ENCODE measurements at places on chromosomes 13 and 19. TPM values are rescaled to one million over a fixed set of nuclear protein-coding genes. Genes with fewer than 3 reads are reported as not detected.

TIMM44 gene
- total RNA-seq: 97.7 TPM

FUT1 gene
- total RNA-seq: not detected

ZNF14 gene
- total RNA-seq: 40.7 TPM

RUVBL2 gene
- total RNA-seq: 10.5 TPM

PSG3 gene
- not detected for total RNA-seq

LYL1 gene
- total RNA-seq: 0.92 TPM

DNA sequence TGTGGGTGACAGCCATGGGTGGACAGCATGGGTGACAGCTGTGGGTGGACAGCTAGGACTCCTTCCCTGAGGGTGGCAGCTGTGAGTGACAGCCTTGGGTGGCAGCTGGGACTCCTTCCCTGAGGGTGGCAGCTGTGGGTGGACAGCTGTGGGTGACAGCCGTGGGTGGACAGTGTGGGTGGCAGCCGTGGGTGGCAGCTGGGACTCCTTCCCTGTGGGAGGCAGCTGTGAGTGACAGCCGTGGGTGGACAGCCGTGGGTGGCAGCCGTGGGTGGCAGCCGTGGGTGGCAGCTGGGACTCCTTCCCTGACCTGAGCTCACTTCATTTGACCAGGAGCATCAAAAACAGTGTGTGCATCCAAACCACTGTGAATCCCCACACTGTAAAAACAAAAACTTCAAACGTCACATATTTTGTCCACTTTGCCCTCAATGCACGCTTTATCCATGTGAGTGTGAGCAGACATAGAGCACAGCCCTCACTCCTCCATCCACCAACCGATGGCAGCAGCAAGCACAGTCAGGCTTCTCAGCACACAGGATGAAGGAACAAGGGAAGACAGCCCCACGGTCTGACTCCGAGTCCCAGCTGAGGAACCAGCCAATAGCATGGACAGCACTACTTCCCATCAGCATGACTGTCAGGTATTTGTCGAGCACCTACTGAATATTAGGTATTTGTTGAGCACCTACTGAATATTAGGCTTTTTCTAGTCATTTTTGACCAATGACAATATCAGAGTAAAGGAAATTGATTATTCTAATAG, 1.6 kb upstream of the CFAP97D2 start:
- DNase-seq: no peak

DNA sequence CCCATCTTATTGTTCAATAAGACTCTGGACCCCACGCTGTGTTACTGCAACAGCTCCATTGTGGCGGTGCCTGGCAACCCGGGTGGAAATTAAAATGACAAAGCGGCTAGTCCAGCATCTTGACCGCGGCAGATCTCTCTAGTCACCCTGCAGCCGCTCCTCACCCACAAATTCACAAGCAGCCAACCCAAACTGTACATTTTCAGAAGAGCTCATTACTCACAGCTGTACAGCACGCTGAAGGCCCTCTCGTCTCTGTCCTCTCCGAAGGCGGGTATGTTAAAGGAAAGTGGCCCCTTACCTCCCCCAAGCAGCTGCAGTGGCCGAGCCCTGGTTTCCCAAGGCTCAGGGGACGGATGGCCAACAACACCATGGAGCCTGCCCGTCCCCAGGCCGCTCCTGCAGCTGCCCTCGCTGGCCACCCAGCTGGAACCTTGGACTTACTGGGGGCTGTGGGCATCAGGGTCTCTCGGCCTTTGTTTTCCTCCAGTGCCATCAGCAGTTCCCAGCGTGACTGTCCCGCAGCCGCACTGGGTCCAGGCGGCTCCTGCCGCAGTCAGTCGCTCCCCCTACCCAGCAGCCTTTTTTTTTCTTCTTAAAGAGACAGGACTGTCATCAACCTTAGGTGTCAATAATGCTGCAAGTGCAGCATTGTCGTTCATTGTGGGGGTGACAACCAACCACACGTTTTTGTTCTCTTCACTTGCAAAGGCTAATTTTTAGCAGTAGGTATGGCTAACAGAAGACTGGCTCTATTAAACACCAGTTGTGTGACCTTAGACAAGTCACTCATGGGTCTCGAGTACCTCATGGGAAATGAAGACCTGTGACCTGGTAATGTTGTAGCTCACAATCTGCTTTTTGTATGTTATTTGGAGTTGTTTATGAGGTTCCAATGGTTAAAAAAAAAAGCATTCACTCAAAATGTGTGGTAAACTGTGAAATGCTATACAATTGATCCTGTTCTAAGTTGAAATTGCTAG, at the start of gene SACS:
Gene SACS (minus strand): TSS at position 532 of the 983 bp plus-strand sequence. CDS start 22,463 bp downstream, outside the sequence.
- no peak for DNase-seq

- DNase-seq: no peak
Observed at GRCh38 chr19:13993590-13994300, 12.4 kb downstream of the RFX1 start.

GRCh38 chr19:46384396-46384795, 29.0 kb downstream of the CCDC8 start:
- no peak for DNase-seq

GRCh38 chr13:44140888-44141724, 232.5 kb upstream of the SERP2 start:
- no peak for DNase-seq

- DNase-seq: peak; percentile 75
Observed at GRCh38 chr19:37905946-37906868, at the start of gene WDR87. WDR87 (minus strand) TSS chr19:37906594; CDS start chr19:37898239, 8,355 bp downstream.

GRCh38 chr13:85408415-85408814, 390.8 kb downstream of the SLITRK6 start:
- DNase-seq: no peak

DNA sequence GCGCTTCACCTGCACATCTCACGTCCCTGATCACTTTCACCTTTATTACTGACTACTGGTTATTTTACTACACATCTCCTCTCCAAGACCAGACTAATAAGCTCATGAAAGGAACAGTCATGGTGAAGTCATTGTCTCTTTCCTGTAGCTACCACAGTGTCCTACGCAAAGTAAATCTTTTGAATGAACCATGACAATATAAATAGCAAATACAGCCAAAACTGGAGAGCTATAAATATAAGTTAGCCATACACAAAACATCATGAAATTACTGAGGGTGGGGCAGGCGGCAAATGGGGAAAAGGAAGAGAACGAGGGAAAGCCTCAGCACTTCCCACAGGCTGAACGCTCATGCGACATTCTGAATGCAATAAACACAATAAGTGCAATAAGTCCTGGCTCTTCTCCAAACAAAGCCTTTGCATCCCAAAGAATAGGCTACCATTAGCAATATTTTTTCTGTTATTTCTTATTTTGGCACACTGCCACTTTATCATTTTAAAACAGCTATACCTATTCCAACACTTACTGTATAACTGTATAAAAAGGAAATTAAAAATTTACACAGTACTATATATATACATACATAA, 62.5 kb downstream of the TUBGCP3 start:
- DNase-seq: no peak

DNA sequence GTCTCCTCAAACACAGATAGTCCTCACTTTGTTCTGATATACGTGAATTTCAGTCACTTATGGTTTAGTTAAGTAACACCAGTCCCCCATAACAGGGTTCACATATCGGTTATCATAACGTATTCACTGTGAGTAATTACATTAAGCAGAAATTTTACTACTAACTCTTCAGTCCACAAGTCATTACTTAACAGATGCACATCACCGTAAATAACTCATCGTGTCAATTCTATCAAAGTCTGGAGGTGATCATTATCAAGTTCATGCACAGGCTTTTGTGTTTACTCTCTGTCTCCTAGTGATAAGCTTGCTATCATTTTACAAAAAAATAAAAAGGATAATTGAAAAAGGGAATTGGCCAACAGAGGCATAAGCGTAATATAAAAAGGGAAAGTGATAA, 287.4 kb upstream of the ATXN8OS start:
- DNase-seq: no peak

DNA sequence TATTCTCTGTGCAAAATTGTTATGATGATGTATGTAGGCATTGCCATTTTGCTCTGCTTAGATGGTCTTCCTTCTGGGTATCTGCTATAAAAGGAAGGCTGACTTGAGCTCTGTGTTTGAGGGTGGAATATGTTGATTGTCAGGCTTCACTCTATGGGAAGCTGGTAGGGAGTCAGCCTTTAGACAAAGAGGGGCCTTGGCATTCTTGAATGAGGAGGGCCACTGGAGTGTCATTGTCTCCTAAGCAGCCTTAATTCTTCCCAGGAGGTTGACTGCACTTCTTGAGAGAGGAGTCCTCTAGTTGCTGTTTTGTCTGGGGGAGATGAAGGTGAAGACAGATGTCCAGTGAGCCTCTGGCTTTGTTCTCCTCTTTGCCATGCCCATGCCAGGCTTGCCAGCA, 266.8 kb downstream of the KCNRG start:
- DNase-seq: no peak

- DNase-seq: no peak
Observed at GRCh38 chr19:32876236-32876918, 6.8 kb upstream of the SLC7A9 start.

- DNase-seq: no peak
Observed at GRCh38 chr13:26010487-26011207, 41.2 kb downstream of the SHISA2 start.

DNA sequence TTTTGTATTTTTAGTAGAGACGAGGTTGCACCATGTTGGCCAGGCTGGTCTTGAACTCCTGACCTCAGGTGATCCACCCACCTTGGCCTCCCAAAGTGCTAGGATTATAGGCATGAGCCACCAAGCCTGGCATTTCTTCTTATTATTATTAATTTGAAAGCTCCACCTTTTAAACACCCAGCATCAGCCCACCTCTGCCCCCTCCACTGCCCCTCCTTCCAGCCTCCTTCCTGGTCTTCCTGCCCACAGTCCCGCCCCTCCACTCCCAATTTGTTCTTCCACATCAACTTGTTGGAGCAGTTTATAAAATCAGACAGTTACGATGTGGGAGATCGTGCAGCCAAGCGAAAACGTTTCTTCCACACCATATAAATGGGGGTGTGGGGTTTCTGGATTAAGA, 7.8 kb upstream of the CLIP3 start:
- no peak for DNase-seq

GRCh38 chr13:67880916-67881315, 650.8 kb upstream of the PCDH9 start:
- DNase-seq: no peak

GRCh38 chr13:97261254-97262005, 39.3 kb downstream of the MBNL2 start:
- peak; percentile 35 for DNase-seq

DNA sequence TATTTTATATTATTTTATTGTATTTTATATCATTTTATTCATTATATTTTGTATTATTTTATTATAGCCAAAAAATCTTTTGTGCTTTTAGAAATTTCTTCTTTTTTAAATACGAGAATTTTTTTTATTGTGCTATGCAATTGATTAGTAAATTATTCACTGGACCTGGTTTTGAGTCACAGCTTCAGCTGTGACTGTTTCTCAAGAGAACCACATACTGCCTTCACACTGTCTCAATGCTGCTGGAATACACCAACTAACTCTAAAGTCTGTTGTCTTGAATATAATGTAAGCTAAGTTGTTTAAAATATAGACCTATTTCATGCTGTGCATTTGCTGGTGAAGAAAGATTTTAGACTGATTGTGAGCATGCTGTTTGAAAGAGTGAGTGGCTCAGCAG, 423.6 kb downstream of the NDFIP2 start:
- no peak for DNase-seq

GRCh38 chr13:109817591-109818535, 31.5 kb upstream of the IRS2 start:
- no peak for DNase-seq

DNA sequence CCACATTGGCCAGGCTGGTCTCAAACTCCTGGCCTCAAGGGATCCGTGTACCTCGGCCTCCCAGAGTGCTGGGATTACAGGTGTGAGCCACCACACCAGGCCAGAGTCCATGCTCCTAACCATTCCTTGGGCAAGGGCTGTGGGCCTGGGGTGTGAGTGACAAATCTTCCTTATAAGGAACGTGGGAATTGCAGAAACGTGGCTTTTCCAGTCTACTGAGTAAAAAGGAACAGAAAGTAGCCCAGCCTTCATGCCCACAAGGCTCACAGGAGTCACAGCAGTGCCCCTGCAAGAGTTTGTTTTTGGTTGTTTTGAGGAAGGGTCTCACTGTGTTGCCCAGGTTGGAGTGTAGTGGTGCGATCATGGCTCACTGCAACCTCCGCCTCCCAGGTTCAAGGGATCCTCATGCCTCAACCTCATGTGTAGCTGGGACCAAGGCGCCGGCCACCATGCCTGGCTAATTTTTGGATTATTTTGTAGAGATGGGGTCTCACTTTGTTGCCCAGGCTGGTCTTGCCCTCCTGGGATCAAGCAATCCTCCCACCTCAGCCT, 5.1 kb downstream of the MYPOP start:
- no peak for DNase-seq

GRCh38 chr13:24502533-24503378, 9.8 kb downstream of the PARP4 start:
- no peak for DNase-seq

DNA sequence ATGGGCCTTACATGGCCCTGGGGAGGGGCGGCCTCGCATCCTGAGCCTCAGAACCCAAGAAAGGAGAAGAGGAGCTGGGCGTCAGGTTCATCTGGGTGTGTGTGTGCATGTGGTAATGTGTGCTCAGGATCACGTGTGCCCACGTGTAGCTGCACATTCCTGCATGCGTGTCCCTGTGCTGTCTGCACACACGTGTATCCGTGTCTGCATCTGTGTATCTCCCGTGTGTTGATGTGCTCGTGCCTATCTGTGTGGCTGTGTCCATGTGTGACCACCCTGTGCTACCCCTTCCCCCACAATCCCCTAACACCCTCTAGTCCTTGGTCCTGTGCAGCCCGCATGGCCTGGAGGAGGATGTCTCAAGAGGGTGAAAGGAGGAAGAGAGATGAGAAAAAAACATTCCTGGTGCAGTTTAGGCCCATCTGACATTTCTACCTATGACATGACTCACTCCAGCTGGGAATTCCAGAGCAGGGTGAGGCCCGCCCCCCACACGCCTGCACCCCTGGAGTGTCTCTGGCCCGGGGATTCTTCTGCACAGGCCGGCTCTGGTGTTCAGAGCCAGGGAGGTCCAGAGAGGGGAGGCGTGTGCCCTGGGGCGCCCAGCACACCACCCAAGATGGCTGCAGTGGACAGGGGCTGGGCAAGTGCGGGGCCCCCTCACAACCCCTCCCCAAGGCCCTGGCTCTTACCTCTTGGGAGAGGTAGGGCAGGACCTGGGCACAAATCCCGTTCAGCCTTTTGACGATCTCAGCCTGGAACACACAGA, 7.1 kb downstream of the TLE5 start:
- no peak for DNase-seq

GRCh38 chr19:37817180-37817981, 38.0 kb upstream of the ZNF573 start:
- no peak for DNase-seq

DNA sequence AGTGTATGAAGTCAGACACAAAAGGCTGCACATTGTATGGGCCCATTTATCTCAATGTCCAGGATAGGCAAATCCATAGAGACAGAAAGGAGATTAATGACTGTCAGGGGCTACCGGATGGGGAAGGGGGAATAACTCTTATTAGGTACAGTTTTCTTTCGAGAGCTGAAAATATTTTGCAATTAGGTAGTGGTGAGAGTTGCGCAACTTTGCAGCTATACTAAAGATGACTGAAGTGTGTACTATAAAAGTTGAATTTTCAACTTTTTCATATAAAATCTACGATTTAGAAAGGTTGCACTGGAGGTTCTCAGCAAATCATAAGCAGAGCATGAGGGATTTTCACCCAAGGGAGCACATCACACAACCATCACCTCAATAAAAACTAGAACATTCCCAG, 16.1 kb upstream of the SLC15A1 start:
- no peak for DNase-seq

GRCh38 chr13:24618011-24618955, 61.9 kb upstream of the ATP12A start:
- DNase-seq: peak; percentile 91

- DNase-seq: peak; percentile 65
Observed at GRCh38 chr13:87671031-87671752, at the start of gene SLITRK5. SLITRK5 (plus strand) TSS chr13:87671371; CDS start chr13:87675389, 4,018 bp downstream.

Measured in CD8-positive, alpha-beta T cell (primary cell).